Putamen (tissue), 1 donor: ENCODE measurements at places on chromosomes 13 and 19.

GRCh38 chr13:31725841-31726240 lies 13.5 kb upstream of the RXFP2 start:
- no peak for DNase-seq

GRCh38 chr13:72555601-72556000 lies 171.8 kb downstream of the MZT1 start:
- no peak for DNase-seq

DNA sequence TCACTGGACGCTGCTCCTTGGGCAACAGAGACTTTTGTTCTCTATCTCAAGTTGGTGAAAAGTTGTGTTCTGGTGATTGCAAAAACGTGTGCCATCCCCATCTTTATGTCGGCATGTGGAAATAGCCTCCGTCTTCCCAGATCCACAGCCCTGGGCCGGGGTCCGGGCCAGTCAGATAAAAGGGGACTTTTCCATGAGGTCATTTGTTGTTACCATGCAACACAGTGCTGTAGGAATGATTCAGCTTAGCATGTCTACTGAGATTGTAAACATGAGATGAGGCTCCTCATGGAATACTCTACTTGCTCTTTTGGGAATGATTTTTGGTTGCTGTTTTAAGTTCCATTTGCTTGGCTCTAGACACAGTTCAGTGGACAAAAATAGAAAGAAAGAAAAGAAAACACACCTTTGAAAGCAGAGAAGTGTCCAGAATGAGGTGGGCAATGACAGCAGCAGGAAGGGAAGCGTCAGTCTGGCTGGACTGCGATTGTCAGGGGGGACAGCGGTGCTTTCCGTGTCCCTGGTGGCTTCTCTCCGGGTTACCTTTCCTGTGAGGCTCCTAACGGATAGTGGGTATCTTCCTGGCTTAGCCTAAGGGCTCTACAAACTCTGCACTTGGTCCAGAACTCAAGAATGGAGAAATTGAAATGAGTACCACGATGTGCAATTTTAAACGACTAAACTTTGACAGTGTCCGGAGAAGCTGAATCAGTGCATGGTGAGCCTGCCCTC lies 91.6 kb downstream of the TEX29 start:
- no peak for DNase-seq

DNA sequence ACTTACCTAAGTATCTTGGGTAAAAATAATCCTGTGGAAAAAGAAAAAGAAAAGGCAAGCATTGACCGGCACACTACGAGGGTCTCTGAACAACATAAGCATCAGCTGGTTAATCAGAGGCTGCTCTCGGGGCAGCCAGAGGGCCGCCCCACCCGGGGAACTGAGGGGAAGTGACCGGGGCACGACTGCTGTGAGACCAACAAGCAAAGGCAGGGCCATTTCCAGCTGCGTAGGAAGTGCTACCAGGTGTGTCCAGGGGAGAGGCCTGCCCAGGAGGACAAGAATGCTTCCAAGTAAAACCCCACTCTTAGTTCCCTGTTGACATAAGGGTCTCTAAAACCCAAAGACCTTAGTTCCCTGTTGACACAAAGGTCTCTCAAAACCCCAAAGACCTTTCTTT lies 15.9 kb downstream of the GAS6 start:
- no peak for DNase-seq

DNA sequence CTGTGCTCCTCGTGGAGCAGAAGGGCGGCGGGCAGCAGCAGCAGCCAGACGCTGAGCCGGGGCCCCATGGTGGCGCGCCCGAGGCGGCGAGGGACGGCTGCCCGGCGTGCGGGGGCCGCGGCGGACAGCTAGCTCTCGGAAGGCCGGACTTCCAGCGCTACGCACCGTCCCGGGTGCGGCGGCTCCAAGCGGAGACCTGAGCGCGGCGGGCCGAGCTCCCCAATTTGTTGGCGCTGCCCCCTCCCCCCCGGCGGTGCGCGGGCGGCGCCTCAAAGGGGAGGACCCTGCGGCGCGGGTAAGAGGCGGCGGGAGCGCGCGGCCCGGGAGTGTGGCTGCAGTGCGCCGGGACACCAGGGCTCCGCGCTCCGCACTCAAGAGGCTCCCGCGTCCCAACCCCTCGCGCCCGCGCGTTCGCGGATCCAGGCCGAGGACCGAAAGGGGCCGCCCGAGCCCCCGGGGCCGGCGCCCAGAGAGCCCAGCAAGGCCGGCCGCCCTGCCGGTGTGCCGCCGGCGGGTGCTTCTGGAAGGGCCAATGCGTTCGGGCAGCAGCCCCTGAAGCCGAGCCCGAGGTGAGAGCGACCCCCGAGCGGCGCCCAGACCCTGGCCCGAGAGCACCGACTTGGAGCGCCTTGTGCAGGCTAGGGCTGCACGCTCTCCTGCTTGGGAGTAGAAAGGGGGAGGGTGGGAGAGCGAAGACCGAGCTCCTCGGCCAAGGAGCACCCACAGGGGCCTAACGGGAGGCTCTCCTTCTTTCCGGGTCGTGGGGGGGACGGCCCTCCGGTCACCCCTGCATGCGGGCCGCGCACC lies at the start of the genes COL4A1 and COL4A2:
Gene COL4A1, minus strand, starts transcription at position 198 of the 807 bp plus-strand sequence. Its CDS starts 130 bp downstream, at position 68.
Gene COL4A2, plus strand, starts transcription at position 325 of the 807 bp plus-strand sequence. CDS start 620 bp downstream, outside the sequence.
- no peak for DNase-seq

- DNase-seq: no peak
Measured at GRCh38 chr13:112741835-112742570, 52.2 kb downstream of the ATP11A start.

GRCh38 chr19:28601723-28602440 lies 611.1 kb downstream of the UQCRFS1 start:
- DNase-seq: no peak

GRCh38 chr13:66076417-66076816 lies 1153.7 kb downstream of the PCDH9 start:
- no peak for DNase-seq

GRCh38 chr13:64506246-64506645 lies 2723.9 kb downstream of the PCDH9 start:
- no peak for DNase-seq

DNA sequence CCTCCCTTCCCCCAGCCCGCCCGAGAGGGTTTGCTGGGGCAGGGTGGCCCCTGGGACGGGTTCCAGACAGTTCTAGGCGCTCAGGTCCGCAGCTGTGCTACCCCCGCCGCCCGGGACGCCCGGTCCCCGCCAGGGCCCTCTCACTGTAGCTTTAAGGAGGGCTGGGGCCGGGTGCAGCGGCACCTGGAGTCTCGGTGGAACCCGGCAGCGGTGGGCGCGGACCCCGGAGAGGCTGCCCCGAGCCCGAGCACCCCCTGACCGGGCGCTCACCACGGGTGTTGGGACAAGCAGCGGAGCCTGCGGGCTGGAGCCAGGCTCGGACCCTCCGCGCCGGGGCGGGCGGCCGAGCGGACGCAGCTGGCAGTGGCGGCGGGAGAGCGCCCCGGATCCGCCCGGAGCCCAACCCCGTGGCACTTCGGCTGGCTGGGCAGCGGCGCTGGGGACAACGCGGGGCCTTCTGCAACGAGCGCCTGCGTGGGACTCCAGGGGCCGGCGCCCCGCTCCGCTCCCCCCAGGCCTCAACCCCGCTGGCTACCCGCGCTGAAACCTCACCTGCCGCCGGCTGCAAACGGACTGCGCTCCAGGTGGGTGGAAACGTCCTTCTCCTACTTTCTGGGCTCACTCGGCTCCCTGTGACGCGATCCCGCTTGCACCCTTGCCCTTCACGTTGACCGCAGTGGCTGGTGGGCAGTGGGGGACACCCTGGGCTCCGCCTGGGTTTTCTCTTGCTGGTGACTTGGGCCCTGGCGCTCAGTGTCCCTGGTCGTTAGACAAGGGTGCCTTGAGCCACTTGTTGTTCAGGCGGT lies 81.1 kb downstream of the ZNF429 start:
- no peak for DNase-seq

- no peak for DNase-seq
Measured at GRCh38 chr13:114120591-114121011, 11.8 kb downstream of the RASA3 start.

DNA sequence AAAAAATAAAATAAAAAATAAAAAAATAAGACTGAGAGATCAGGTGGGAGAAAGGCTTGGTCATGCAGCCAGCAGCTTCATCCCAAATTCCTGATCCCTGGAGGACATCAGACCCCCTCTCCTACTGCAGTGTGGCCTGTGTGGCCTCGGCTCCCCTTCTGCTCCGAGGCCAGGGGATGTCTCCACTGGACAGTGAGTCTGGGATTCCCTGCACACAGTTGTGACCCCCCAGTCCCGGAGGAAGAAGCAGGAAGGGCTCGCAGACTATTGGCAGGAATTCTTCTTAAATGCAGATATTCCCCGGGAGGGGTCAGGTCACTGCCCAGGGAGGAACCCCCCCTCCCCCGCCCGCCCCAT lies 41.9 kb downstream of the ZNF627 start:
- DNase-seq: no peak

DNA sequence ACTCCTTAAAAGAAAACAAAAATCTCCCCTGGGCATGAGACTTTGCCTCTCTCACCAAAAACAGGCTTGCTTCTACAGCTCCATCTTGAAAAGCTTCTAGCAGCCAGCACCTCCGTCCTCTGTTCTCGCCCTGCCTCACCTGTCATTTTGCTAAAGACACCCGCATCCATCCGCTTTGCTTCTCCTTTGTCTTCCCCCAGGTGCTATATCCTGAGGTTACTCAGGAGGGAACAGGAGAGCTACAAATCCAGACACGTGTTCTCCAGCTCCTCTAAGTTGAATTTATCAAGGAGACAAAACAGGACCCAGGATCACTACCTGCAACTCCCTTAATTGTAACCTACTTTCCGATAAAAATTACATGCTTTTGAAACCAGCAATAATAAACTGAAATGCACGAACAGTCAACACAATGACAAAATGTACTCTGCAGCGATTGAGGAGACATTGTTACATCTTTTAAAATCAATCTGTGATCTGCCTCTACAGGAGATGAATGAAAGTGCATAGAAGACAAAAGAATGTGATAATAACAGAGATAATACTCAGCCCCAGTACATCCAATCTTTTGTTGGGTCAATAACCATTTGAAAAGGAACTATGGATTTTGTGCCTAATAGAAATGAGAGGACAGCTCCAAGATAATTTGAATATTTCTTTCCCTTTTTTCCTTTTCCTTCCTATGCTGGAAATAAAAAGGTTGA lies 221.2 kb downstream of the DCLK1 start:
- no peak for DNase-seq

DNA sequence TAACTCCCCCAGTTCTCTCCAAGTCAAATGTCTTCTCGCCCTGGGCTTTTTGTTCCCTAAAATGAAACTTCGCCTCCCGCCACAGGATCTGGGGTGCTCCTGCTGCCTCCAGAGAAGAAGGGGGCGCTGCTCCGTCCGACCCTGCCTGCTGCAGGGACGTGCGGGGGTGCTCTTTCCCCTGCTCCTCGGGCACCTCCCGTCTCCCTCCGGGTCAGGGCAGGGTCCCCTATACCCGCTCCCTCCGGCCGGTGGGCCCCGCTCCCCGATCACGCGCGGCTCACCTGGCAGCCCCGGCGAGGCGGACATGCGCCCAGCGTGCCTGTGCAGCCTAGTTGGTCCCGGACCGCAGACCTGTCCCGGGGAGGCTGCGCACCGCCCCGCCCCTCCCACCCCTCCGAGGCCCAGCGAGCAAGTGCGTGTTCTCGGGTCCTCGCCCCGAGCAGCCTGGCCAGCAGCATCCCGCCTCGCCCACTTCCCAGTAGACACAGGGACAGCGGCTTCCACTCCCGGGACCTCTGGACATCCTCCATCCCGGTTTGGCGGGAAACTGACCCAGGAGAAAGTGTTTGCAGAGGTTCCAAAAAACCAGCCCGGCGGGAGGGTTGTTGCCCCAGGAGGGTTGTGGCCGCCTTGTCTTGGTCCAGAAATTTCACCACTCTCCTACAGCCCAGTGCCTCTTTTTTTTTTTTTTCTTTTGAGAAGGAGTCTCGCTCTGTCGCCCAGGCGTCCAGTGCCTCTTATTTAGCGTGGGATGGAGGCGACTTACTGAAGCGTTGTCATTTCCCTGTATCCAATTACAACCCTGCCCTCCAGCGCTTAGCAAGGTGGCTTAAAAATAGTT lies at the start of gene OXGR1:
Gene OXGR1, minus strand, starts transcription at position 460 of the 841 bp plus-strand sequence. CDS start 6,717 bp downstream, outside the sequence.
- no peak for DNase-seq

- DNase-seq: no peak
Measured at GRCh38 chr19:23957660-23958281, 43.1 kb downstream of the ZNF726 start.

- DNase-seq: no peak
Measured at GRCh38 chr13:52411629-52412028, 5.7 kb upstream of the THSD1 start.

DNA sequence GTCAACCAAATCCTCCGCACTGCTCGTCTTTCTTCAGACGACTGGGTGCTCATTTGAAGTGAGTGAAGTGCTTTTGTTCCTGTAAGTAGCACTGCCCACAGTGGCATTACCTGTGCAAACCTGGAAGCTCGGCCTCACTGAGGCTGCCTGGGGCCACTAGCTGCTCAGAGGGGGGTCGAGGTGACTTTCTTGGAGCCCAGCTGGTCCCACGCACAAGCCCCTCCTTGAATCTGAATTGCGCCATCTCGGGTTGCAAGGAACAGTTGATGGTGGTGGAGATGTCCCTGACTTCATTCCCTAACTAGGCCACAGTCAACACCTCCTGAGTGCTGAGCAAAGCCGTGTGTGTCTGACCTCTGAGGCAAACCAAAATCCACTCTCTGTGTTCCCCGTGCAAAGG lies 79.3 kb upstream of the GPR183 start:
- DNase-seq: no peak

DNA sequence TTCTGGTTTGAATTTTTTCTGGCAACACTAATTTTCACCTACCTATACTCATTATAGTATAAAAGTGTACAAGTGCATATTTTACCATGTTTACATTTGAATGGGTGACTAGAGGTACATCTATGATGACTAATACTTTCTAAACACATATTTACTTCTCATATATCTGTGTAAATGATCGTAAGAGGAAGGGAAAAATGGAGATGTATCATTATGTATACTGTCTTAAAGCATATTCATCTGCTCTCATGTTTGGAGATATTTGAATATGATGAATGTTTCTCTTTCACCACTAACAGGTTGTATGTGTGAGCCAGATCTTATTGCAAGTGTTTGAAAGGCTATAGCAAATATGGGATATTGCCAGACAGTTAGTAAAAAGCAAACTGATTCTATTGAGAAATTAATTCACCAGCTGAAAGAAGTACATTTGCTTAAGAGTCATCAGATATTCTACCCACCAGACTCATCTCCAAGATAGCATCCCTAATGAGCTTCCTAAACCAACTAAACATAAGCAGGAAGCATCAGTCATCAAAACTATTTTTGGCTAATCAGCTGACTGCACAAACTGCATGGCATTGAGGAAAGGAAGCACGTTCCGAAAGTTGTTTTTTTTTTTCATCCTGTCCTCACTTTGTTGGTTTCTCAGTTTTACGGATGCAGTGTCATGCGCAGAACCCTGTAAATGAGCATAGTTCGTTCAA lies 738.2 kb downstream of the GPC5 start:
- no peak for DNase-seq

- DNase-seq: peak; percentile 39
Measured at GRCh38 chr13:44296856-44297255, 76.8 kb upstream of the SERP2 start.

- no peak for DNase-seq
Measured at GRCh38 chr13:110230661-110231347, 76.2 kb downstream of the COL4A1 start.

- no peak for DNase-seq
Measured at GRCh38 chr19:11359421-11359820, 4.2 kb downstream of the PLPPR2 start.

- DNase-seq: no peak
Measured at GRCh38 chr13:100667894-100668293, 6.7 kb downstream of the TMTC4 start.

- DNase-seq: no peak
Measured at GRCh38 chr13:33318744-33319143, 33.2 kb upstream of the STARD13 start.

GRCh38 chr13:93169980-93170379 lies 56.6 kb upstream of the GPC6 start:
- no peak for DNase-seq

- DNase-seq: no peak
Measured at GRCh38 chr13:53041968-53042516, 13.4 kb downstream of the OLFM4 start.

GRCh38 chr19:54803410-54803809 lies at the start of gene KIR2DL4:
Gene KIR2DL4, plus strand, starts transcription at chr19:54803610. Its CDS starts 42 bp downstream, at chr19:54803652.
- no peak for DNase-seq
